PC-9 (cell line): ENCODE measurements at places on chromosomes 5 and 9.

DNA sequence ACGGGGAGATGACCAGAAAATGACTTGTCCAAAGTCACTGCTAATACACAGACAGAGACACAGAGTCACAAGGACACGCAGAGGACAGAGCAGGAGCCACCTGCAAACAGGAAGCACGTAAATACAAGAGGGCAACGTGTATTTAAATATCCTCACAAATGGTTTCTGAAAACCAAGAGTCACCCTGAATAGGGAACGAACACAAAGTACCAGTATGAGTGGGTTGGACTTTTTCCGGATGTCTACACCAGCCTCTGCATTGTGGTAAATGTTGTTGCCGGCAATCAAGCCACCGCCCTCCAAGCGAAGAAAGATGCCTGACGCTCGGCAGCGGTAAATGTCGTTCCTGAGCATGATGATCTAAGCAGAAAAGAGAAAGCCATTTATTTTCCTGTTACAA, 44.5 kb downstream of the FBXO10 start:
- no peak for DNase-seq

- no peak for DNase-seq
Observed at GRCh38 chr9:99592834-99593574, 228.7 kb upstream of the NR4A3 start.

DNA sequence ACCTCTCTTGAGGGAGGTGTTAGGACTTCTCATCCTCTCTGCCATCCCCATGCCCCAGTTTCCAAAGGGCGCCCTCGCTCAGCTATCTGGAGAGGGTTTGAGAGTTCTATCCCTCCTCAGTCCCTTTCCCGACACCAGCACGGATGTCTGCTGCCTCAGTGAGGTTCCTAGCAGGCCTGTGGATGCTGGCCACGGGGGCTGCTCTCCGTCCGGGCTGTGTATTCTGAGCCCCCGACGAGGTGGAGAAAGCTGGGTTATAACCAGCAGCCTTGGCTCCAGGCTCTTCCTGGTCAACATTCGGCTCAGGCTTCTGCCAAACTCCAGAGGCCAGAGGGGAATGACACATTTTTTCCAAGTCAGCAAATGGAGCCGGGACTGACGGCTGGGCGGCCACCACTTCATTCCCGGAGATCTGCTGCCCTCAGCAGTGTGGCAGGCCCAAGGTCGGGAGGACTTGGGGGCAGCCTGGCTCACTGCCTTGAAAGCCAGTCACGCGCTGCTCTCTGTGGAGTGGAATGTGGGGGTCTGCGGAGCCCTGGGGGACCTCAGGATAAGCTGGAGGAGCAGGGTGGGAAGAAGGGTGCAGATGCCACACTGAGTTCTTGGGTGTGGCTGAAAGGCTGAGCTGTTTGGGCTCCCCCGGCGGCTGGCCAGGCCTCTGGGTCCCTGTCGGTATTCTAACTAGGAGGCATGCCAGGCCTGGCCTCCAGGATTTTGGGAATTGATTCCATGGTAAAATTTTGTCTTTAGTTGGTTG, 27.4 kb downstream of the PTPA start:
- no peak for DNase-seq

GRCh38 chr5:126852091-126852571, 75.2 kb downstream of the LMNB1 start:
- DNase-seq = no peak

DNA sequence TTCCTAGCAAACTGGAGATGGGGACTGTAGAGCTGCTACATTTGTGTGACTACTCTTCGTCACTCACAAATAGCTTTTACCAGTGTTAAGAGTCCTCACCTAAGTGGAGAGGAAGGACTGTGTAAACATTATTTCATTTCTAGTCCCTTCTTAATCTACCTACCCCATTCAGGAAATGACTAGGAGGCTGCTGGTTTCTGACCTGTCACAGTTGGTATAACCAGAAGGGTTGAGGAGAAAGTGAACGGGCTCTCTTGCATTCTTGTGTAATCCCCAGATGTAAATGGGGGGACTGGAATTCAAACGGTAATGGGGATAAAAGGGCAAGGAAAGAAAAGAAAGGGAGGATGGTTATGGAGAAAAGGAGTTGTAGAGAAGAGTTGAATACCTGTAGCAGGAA, 35.4 kb upstream of the BNIP1 start:
- no peak for DNase-seq
